ENCODE measurements at places on chromosomes 7 and 10.

- DNase-seq = no peak
These were observed 53.7 kb upstream of the ANK3 start for GRCh38 chr10:60443346-60443745.

- no peak for DNase-seq
These were observed 14.3 kb downstream of the CREB3L2 start for GRCh38 chr7:137987563-137987962.

DNA sequence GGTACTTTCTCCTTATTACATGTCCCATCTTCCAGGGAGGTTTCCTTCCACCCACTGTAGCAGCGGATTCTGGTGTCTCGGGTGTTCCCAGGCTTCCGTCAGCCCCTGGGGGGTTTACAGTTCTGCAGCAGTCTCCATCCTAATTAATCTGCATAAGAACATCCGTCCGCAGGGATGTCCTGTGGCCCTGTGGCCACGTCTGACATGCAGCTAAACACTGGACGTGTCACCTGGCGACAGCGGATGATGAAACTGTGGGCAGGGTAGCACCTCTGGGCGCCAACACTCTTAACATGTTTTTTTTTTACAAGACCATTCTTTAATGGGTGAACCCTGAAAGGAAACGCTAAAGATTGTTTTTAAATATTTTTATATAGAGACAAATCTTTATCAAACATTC, 58.2 kb downstream of the DIP2C start:
- no peak for DNase-seq

DNA sequence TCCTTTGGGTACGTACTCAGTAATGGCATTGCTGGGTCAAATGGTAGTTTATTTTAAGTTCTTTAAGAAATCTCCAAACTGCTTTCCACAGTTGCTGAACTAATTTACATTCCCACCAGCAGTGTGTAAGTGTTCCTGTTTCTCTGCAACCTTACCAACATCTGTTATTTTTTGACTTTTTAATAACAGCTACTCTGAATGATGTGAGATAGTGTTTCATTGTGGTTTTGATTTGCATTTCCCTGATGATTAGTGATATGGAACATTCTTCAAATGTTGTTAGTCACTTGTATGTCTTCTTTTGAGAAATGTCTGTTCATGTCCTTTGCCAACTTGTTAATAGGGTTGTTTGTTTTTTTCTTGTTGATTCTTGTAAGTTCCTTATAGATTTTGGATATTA, 558.9 kb downstream of the SH2D4B start:
- no peak for DNase-seq

DNA sequence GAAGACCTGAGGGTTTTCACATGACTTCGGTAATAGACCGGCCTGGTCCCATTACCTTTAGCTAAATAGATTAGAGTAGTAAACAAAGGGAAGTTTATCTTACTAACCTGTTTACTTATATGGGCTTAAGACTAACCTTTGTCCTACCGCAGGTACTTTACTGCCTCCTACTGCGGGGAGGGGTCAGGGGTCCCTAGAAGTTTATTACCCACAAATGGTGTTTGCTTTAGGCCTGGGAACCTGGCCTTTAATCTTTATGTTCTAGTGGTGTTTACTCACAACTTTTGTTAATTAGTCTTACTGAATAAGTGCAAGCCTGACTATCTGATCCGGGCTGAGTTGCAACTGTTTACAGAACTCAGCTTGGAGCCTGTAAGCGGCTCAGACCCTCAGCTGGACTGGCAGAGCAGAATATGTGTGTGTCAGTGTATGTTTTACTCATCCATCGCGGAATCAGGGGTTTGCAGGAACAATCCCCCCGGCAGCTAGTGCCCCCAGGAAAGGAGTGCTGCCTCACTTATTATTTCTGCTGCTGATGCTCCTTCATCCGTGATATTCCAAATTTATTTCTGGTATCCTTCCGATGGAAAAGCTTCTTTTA, 578.9 kb upstream of the SEMA3D start:
- DNase-seq = no peak

DNA sequence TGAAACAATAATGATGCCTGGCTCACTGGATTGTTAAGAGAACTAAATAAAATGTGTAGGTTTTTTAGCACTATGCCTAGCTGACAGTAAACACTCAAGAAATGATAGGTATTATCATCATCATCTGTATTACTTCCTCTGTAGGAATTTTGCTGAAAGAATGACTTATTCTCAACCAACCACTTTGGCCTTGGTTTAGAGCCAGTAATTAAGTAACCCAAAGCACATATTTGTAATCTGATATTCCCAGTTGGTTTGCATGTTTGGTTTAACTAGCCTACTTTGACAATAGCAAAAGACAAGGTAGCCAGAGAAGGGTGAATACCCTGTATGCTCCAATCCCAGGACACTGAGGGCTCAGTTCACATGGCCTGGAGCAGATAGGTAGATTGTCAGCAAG, 34.4 kb downstream of the BCAP29 start:
- no peak for DNase-seq

DNA sequence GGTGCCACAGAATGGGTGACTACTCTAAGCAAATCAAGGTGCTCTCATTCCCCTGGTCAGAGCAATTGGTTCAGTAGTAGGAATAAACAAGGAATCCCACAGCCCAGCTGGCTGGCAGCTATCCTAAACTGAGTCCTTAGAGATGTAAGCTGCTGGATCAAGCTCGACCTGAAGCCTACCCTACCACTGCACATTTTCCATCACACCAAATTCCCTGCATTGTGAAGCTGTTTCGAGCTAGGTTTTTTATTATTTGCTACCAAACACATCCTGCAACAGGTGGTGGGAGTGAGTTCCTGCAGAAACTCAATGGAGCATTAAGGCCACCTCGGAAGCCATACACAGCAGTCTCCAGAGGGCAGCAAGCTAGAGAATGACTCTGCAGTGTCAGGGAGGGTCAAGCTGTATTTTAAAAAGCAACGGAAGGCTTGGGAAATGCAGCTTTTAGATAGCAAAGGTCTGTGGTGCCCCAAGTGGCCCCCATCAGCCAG, 33.7 kb upstream of the TNRC18 start:
- no peak for DNase-seq

GRCh38 chr10:13634207-13634606, 47.4 kb downstream of the PRPF18 start:
- no peak for DNase-seq

DNA sequence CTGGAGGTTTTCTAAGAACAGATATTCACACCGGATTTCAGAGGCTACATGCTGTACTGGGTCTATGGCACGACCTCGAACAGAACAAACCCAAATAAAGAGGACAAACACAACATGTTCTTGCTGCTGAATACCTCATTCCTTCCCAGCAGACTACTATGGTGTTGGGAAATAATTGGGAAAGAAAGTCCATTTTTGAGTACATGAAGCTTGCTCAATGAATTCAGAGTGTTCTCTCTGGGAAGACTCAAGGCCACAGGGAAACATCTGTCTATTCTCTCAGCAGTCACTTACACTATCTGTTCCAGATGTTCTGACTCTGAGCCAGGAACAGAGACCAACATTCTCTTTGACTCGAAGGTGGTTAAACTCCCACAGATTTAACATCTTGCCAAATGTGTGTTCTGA, 30.9 kb downstream of the LAMB1 start:
- DNase-seq = no peak

DNA sequence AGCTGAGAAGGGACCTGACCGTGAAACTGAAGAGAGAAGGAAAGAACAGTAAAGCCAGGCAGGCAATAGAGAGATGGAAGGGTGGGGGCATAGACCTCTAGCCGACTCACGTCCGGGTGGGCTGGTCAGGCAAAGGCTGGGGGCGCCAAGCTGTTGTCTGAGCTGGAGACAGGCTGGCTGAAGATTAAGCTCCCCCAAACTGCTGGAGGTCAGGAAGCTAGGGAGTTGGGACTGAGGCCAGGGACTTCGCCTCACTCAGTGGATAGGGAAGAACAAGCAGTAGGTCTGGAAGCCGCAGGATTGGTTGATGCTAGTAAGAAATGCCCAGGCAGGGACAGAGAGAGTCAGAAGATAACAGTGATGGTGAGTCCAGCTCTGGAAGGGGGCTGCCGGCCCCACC, 5.3 kb downstream of the PITX3 start:
- no peak for DNase-seq

DNA sequence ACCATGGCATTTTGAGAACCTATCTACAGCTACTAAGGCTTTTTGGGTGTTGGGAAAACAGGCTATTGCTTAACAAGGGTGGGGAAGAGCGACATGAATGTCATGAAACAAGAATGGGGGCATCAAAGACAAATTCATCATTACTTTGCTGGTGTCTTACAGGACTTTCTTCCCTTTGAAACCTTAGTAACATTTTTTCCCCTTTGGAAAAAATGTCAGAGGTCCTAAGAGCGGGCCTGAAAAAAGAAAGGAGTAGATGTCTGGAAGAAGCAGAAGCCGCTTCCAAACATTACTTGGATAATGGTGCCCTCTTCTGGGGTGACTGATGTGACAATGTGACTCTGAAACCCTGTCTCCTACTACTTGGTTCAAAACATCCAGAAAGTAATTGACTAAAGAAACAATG, 3.8 kb upstream of the DDX50 start:
- DNase-seq = peak; percentile 23

- peak; percentile 11 for DNase-seq
These were observed 39.1 kb downstream of the PODXL start for GRCh38 chr7:131517218-131517923.

DNA sequence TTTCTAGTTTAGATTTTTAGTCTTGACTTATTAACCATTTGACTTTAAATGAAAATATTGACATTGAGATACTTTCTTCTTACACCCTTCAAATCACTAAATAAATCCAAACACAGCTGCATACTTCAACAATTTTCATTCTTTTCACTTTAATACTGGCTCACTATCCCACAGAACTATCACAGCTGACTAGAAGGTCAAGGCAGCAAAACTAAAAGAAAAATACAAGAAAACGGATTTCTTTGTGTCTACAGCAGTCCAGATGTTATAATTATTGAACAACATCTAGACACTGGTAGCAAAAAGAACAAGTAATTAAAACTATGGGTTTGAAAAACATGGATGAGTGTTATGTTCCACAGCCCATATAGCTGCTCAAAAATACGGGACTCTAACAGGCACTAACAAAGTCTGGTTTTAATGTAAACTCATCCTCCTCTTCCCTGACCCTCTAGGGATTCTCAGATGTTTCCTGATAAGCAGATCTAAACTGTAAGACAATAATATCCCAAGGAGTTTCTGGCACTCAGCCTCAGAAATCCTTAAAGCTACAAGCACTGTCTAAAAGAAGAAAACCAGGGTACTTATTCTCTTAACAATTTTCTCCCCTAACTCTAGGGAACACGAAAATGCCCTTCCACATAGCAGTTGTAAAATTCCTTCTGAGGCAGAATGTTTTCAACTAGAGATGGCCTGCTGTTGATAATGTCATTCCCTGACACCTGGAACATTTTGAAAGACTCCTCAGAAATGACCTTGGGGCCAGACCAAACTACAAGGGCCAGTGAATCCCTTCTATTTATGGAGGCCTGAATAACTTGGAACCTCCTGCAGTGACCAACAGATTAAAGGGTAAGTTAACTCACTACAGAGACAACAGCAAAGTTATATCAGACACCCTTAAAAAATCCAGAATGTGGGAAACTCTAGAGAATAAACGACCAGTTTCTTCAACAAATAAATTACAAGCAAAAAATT, 12.8 kb downstream of the DNMBP start:
- no peak for DNase-seq

DNA sequence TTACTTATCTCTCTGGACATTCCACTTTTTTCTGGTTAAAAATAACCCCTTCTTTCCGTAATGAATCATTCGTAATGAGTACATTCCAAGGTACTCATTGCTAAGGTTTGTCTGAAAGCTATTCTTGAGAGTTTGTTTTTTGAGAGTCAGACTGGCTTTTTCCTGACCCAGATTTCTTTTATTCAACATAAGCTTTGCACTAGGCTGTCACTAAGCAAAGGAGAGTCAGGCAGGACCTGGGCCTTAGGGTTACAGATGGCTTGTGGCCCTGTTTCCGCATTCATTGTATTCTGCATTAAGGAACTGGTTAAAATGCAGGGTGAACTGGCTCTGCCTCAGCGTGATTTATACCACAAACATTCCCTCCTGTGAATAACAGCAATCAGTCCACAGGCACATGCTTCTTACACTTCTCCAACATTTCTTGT, 84.1 kb downstream of the POM121L12 start:
- no peak for DNase-seq

- no peak for DNase-seq
These were observed 780.6 kb downstream of the INHBA start for GRCh38 chr7:40922316-40922670.

DNA sequence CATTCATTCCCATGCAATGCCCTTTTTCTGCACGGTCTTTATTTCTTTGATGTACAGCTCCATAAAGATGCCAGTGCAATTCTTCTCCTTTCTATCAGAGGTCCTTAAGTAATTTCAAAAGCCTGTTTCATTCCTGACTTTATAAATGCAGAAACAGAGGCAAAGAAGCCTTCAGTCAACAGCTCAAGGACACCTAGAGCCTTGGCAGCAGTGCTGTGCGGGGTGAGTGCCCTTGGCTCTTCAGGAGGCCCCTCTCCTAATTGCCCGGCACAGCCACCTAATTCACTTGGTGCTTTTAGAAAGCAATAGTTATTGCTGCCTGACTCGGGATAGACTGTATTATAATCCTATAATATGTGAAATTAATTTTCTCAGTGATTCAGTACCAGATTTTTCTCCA, 169.6 kb upstream of the KLF6 start:
- no peak for DNase-seq

GRCh38 chr10:93436591-93437085, 45.5 kb downstream of the MYOF start:
- DNase-seq = no peak

DNA sequence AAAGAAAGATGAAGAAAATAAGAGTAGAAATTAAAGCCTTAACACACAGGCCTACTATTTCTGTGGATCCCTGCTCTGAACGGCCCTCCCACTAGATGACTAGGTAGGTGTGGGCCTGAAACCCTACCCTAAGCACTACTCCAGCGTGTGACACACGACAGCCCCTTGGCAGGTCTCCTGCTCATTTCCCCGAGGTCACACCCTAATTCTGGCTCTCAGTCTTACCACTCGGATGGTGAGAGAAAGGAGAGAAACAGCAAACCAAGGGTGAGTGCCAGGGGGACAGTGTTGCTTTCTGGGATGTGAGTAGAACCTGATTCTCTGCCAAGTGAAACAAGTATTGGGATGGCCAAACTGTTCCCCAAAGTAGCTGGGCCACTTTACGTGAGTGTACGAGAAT, 12.1 kb downstream of the GALNTL5 start:
- no peak for DNase-seq
